ENCODE measurements at places on chromosomes 6 and 20. TPM values are rescaled to one million over a fixed set of nuclear protein-coding genes. Genes with fewer than 3 reads are reported as not detected.

DNA sequence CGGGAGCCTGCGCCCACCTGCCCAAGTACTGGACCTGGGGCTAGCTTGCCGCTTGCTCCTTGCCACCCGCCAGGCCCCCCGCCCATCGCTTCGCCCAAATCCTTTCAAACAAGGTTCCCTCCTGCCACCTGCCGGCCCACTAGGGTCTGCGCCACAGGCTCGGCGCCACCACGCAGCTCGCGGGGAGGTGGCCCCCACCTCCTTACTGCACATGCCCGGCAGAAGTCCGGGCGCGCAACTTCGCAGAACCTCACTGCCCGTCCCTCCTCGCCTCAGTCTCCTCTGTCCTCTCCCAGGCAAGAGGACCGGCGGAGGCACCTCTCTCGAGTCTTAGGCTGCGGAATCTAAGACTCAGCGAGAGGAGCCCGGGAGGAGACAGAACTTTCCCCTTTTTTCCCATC, 11.2 kb downstream of the GNAS-AS1 start:
- H3K4me3 ChIP-seq: peak overlapping the region; percentile 48
- H3K27me3 ChIP-seq: peaks cover 44% of the 10 kb centered on the region
- H3K36me3 ChIP-seq: no peaks in the 10 kb centered on the region
- H3K27ac ChIP-seq: no peak overlapping the region

The KCNK16 gene
- total RNA-seq: not detected

- peaks cover 21% of the 10 kb centered on the region for H3K4me1 ChIP-seq
- H3K4me3 ChIP-seq: no peak overlapping the region
- no peak overlapping the region for H3K27ac ChIP-seq
- H3K36me3 ChIP-seq: no peaks in the 10 kb centered on the region
These were observed 22.0 kb upstream of the PYGB start for GRCh38 chr20:25225642-25226432.

DNA sequence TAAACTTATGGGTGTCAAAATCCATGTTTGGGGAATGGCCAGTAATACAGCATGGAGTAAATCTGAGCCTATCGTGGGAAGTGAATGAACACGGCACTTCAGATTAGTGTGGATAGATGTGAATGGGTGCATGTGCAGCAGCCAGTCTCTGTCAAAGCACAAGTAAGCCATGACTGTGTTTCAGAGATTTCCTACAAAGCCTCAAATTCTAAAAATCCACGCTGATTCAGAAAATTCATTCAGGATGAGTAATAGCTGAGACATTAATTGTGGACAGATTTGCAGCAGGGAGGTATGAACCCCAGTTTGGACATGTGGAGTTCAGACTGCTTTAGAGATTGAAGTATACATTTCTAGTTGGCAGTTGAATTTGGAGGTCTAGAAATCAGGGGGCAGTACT, 115.1 kb downstream of the QKI start:
- H3K27ac ChIP-seq: peak overlapping the region; percentile 73
- peak overlapping the region; percentile 34 for H3K4me3 ChIP-seq
- no peaks in the 10 kb centered on the region for H3K27me3 ChIP-seq
- no peaks in the 10 kb centered on the region for H3K36me3 ChIP-seq
- DNase-seq: peak; percentile 93

GRCh38 chr6:17280552-17281090, 540 bp upstream of the RBM24 start:
- H3K27me3 ChIP-seq: no peaks in the 10 kb centered on the region
- no peaks in the 10 kb centered on the region for H3K36me3 ChIP-seq
- H3K4me3 ChIP-seq: peak overlapping the region; percentile 95
- peak; percentile 61 for DNase-seq
- H3K27ac ChIP-seq: no peak overlapping the region
- peaks cover 35% of the 10 kb centered on the region for H3K4me1 ChIP-seq

The E2F3 gene
- total RNA-seq: 4.8 TPM

DNA sequence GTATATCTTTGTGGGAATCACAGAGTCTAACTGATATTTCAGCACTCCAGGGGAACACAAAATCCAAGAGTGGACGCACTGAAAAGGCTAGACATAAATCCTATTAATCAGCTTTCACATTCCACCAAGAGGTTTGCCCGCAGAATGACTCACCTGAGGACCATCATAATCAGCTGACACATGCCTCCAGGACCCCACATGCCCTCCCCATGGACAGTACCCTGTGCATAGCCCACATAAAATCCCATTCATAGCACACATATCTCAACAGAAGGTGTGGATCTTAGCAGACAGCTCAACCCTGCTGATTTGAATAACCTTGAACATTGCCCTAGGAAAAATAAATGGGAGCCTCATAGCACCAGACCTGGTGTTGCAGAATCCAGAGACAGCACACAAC, 246.8 kb upstream of the TENT5A start:
- no peak overlapping the region for H3K27ac ChIP-seq
- peaks cover 43% of the 10 kb centered on the region for H3K4me1 ChIP-seq
- H3K27me3 ChIP-seq: no peaks in the 10 kb centered on the region
- no peaks in the 10 kb centered on the region for H3K36me3 ChIP-seq
- no peak overlapping the region for H3K4me3 ChIP-seq

DNA sequence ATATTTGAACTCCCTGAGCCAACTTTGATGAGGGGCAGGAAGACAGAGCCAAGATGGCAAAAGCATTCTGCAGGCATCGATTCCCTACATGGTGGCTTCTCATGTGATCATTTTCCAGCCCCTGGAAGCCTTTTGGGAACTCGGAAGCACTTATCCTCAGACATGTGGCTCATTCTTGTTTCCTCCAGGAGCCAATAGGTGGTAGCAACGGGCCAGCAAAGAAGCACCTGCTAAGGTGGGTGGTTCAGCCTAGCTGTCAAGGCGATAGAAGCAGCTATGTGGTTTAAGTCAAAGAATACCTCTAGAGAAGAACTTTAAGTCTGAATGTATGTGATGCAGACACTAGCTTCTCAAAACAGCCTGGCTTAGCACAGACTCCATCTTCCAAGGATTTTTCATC, 64.9 kb upstream of the PAX1 start:
- H3K36me3 ChIP-seq: no peaks in the 10 kb centered on the region
- DNase-seq: no peak
- no peaks in the 10 kb centered on the region for H3K27me3 ChIP-seq
- no peak overlapping the region for H3K27ac ChIP-seq

DNA sequence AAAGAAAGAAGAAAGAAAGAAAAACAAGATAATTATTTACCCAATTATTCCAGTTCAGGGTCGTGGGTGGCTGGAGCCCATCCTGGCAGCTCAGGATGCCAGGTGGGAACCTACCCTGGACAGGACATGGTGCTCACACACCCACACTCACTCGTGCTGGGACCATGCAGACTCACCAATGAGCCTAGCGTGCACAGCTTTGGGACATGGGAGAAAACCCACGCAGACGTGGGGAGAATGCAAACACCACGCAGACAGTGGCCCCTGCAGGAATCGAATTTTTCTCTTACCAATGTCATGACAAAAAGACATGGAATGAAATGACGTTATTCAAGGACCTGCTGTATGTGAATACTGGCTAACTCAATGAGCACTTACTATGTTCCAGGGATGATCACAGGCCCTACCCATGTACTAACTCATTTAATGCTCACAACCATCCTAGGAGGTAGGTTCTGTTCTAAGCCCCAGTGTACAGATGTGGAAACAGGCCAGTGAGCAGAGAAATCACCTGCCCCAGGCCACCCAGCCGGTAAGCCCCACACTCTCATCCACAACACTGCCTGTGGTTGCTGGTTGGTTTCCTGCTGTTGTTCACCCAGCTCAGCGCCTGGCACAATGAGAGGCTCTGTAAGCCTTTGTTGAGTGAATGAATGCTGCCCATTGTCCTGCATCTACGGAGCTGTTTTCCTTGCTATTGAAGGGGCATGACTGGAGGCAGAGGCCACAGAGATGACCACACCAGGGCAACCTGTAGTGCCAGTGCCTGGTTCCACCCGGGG, 6.8 kb upstream of the PI16 start:
- H3K4me1 ChIP-seq: 0 out of 2 replicates have a peak, but pooled peaks cover 10% of the 10 kb centered on the region
- no peak overlapping the region for H3K27ac ChIP-seq
- no peak overlapping the region for H3K4me3 ChIP-seq

DNA sequence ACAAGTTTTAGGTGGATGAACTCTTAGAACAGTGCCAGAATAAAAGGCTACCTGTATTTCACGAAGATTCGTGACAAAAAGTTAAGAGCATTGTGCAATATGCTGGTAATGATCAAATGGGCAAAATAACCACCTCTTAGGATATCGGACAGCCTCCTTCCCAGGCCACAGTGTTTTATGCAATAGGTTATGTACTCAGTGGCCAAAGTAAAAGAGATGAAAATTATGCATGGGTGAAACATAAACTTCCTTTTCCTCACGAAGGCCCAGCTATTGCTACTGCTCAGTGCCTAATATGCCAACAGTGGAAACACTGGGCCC, 153.6 kb upstream of the SIM1 start:
- peaks cover 43% of the 10 kb centered on the region for H3K4me1 ChIP-seq
- no peak for DNase-seq
- H3K4me3 ChIP-seq: no peak overlapping the region
- H3K36me3 ChIP-seq: peaks cover 10% of the 10 kb centered on the region
- no peaks in the 10 kb centered on the region for H3K27me3 ChIP-seq
- no peak overlapping the region for H3K27ac ChIP-seq

- no peak for DNase-seq
- H3K4me3 ChIP-seq: no peak overlapping the region
- no peaks in the 10 kb centered on the region for H3K36me3 ChIP-seq
- no peak overlapping the region for H3K27ac ChIP-seq
- no peaks in the 10 kb centered on the region for H3K27me3 ChIP-seq
These were observed 17.9 kb downstream of the RALGAPA2 start for GRCh38 chr20:20694591-20694990.

- H3K4me3 ChIP-seq: no peak overlapping the region
- no peak overlapping the region for H3K27ac ChIP-seq
- H3K36me3 ChIP-seq: no peaks in the 10 kb centered on the region
- no peaks in the 10 kb centered on the region for H3K4me1 ChIP-seq
- H3K27me3 ChIP-seq: no peaks in the 10 kb centered on the region
These were observed 277.2 kb downstream of the PRKN start for GRCh38 chr6:162450358-162450757.

GRCh38 chr20:45011108-45011526, 44.8 kb downstream of the STK4 start:
- H3K27ac ChIP-seq: peak overlapping the region; percentile 71
- H3K36me3 ChIP-seq: peaks cover 7% of the 10 kb centered on the region
- H3K4me3 ChIP-seq: peak overlapping the region; percentile 26
- peaks cover 72% of the 10 kb centered on the region for H3K4me1 ChIP-seq

- DNase-seq: peak; percentile 53
- H3K27ac ChIP-seq: peak overlapping the region; percentile 81
- no peak overlapping the region for H3K4me3 ChIP-seq
- peaks cover 8% of the 10 kb centered on the region for H3K36me3 ChIP-seq
These were observed 49.3 kb upstream of the MYL9 start for GRCh38 chr20:36491901-36492617.

Data from GM23248 (cell line).